ENCODE measurements at places on chromosomes 7 and 10.

- no peaks in the 10 kb centered on the region for H3K36me3 ChIP-seq
- H3K27ac ChIP-seq: no peak overlapping the region
- no peak for DNase-seq
These were observed 337.4 kb upstream of the PODXL start for GRCh38 chr7:131893631-131894340.

GRCh38 chr10:92146107-92146506 lies 144.8 kb downstream of the CPEB3 start:
- no peak overlapping the region for H3K27ac ChIP-seq
- H3K36me3 ChIP-seq: no peaks in the 10 kb centered on the region
- H3K27me3 ChIP-seq: no peaks in the 10 kb centered on the region
- H3K4me3 ChIP-seq: no peak overlapping the region

DNA sequence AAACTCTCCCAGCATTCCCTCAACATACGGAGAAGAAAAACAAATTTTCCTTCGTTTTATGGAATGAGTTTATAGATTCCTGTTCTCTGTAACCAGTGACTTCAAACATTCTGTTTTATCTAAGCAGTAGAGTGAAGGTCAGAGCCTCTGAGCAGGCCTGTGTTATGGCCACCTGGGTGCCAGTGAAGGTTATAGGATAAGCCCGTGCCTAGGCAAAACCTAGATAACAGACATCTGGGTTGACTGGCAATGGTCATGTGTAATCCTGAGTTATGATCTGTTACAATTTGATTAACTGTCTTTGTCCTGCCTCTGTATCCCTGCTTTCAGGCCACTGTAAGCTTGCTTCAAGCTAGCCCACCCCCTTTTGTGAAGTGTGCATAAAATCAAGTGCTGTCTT lies 8.3 kb downstream of the LSM5 start:
- H3K27ac ChIP-seq: no peak overlapping the region
- peaks cover 2% of the 10 kb centered on the region for H3K36me3 ChIP-seq
- H3K4me3 ChIP-seq: no peak overlapping the region
- no peaks in the 10 kb centered on the region for H3K4me1 ChIP-seq
- peak; percentile 24 for DNase-seq

- H3K27ac ChIP-seq: no peak overlapping the region
- no peaks in the 10 kb centered on the region for H3K36me3 ChIP-seq
- no peaks in the 10 kb centered on the region for H3K4me1 ChIP-seq
- H3K27me3 ChIP-seq: no peaks in the 10 kb centered on the region
- no peak for DNase-seq
- H3K4me3 ChIP-seq: no peak overlapping the region
These were observed 228.4 kb upstream of the INHBA start for GRCh38 chr7:41931263-41931646.

DNA sequence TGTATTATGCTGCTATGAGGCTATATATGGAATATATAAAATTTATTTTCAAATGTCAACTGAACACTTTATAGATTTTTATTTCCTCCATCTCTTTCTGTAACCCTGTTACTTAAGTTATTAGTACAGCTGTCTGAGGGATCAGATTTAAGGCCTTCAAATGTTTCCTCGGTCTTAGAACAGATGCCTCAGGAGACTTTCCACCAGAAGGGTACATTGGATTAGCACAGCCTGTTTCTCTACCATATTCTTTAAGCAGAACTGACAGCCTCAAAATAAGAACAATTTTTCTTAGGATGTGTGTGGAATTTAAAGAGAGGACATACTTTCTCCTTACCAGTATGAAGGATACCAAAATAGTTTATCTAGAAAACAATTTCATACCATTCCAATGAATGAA lies 53.0 kb upstream of the HGF start:
- H3K27ac ChIP-seq: no peak overlapping the region
- no peaks in the 10 kb centered on the region for H3K4me1 ChIP-seq
- H3K4me3 ChIP-seq: no peak overlapping the region
- DNase-seq: no peak
- H3K27me3 ChIP-seq: no peaks in the 10 kb centered on the region

GRCh38 chr7:128027485-128027980 lies 3.7 kb downstream of the LRRC4 start:
- peaks cover 16% of the 10 kb centered on the region for H3K27me3 ChIP-seq
- no peak overlapping the region for H3K27ac ChIP-seq
- no peaks in the 10 kb centered on the region for H3K36me3 ChIP-seq
- no peak overlapping the region for H3K4me3 ChIP-seq

DNA sequence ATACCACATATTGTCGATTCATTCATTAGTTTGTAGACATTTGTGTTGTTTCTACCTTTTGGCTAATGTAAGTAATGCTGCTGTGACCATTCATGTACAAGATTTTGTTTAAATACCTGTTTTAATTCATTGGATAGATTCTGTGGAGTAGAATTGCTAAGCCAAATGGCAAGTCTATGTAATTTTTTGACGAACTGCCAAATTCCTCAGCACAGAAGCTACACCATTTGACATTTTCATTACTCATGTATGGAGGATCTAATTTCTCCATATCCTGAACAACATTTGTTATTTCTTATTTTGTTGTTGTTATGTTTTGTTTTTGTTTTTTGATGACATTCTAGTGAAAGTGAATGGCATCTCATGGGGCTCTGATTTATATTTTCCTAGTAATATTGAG lies 1351.3 kb upstream of the SORCS1 start:
- H3K27me3 ChIP-seq: no peaks in the 10 kb centered on the region
- H3K4me3 ChIP-seq: no peak overlapping the region
- H3K27ac ChIP-seq: no peak overlapping the region
- H3K36me3 ChIP-seq: no peaks in the 10 kb centered on the region
- no peak for DNase-seq

- no peaks in the 10 kb centered on the region for H3K27me3 ChIP-seq
- H3K4me3 ChIP-seq: no peak overlapping the region
- no peaks in the 10 kb centered on the region for H3K36me3 ChIP-seq
- H3K27ac ChIP-seq: no peak overlapping the region
These were observed 102.0 kb downstream of the HTR5A start for GRCh38 chr7:155172141-155172540.

GRCh38 chr10:26197248-26197647 lies 19.3 kb upstream of the GAD2 start:
- DNase-seq: no peak
- no peak overlapping the region for H3K27ac ChIP-seq
- no peaks in the 10 kb centered on the region for H3K4me1 ChIP-seq
- H3K27me3 ChIP-seq: no peaks in the 10 kb centered on the region
- H3K36me3 ChIP-seq: no peaks in the 10 kb centered on the region

DNA sequence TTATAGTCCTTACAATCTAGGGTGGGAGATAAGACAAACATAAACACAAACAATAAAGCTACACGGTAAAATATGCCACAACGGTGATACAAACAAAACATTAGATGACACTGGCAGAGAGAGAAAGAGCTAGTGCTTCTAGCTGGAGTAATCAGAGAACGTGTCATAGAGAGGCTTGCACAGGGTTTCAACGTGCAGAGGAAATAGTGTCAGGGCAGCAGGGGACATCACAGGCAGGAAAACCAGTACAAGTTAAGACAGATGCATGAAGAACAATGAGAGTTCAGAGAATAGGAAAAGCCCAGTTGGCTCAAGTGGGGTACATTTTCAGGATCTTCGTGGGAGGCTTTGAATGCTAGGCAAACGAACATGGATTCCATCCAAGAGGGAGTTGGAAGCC lies 91.4 kb downstream of the ZNF438 start:
- H3K36me3 ChIP-seq: peaks cover 2% of the 10 kb centered on the region
- H3K27me3 ChIP-seq: no peaks in the 10 kb centered on the region
- H3K27ac ChIP-seq: no peak overlapping the region
- no peak for DNase-seq

DNA sequence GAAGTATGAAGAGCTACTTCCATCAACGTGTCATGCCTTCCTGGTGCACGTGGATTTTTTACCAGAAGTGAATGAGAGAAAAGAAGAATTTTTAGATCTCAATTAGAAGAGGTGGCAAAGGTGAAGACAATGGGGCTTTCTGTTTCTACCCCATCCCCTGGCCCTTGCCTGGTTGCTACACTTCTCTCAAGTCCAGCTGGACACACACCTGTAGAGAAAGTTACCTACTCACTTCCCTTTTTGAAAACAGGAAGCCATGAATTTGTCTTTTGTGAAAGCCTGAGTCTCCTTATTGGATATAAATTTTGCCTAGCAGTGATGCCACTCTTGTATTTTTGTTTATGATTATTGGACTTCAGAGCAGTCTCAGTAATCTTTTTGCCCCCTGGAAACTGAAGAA lies 142.9 kb upstream of the AKR1E2 start:
- H3K36me3 ChIP-seq: no peaks in the 10 kb centered on the region
- no peak for DNase-seq
- no peaks in the 10 kb centered on the region for H3K27me3 ChIP-seq
- H3K4me1 ChIP-seq: peaks cover 4% of the 10 kb centered on the region
- no peak overlapping the region for H3K27ac ChIP-seq
- H3K4me3 ChIP-seq: no peak overlapping the region

DNA sequence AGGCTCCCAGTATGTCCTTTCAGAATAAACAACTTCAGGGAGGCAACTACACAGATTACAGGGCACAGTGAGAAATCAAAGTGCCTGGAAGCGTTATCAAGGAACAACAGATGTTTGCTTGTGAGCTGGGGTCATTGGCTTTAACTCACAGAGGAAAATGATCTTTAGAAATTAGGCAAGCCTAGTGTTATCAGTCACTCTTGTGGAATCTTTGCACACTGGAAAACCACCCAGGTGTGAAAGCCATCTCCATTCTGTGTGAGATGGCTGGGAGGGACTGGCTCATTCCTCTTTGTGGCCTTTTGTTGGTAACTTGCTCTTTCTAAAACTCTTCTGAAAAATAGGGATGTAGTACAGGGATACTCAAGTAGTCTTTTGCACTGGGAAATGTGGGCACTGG lies 716.0 kb downstream of the XPNPEP1 start:
- no peaks in the 10 kb centered on the region for H3K27me3 ChIP-seq
- H3K4me1 ChIP-seq: no peaks in the 10 kb centered on the region
- no peak for DNase-seq
- no peak overlapping the region for H3K4me3 ChIP-seq
- no peaks in the 10 kb centered on the region for H3K36me3 ChIP-seq

DNA sequence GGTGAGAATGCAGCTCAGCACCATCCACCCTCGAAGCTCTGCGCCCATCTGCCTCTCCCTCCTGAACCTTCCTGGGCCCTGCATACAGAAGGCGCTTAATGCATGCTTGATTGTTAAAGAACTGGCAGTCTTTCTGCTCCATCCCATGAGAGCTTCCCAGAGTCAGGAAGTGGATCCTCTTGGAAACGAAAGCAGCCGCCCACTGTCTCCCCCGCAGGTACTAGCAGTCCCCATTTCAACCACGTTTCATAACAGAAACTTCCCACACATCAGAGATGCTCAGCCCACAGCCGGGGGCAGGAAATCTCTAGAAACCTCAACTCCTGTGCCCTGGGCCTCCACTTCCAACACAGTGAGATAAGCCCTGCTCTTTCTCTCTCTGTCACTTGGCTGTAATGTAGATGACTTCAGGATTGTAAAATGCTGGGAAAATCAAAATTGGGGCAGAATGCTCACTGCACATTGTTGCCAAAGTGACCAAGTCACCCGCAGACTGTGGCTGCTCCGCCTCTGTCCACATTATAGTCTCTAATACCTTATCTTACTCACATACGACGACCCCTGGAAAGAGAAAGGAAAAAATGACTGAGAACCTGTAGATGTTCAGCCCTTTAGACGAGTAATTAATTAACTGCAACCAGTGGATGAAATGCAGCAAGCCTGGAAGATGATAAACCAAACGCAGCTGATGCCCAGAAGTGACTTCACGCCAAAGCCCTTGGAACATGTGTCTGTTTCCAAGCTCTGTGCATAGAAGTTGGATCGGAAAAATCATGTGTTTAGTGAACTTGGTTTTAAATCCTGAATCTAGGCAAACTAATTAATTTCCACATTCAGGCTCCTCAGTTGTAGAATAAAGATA lies 28.5 kb downstream of the GSDME start:
- H3K4me3 ChIP-seq: no peak overlapping the region

DNA sequence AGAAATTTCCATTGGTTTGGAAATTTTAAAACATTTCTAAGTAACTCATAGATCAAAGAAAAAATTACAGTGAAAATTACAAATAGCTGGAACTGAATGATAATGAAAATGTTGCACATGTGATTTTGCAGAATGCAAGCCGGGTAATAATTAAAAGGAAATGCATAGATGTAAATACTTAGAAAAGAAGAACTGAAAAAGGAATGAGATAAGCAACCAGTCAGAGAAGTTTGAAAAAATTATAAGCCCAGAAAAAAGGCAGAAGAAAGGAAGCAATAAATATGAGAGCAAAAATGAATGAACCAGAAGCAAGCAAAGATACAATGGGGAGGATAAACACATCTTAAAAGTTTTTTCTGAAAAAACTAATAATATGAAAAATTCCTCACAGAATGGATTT lies 3.2 kb upstream of the TMEM273 start:
- H3K36me3 ChIP-seq: no peaks in the 10 kb centered on the region
- no peak overlapping the region for H3K4me3 ChIP-seq

DNA sequence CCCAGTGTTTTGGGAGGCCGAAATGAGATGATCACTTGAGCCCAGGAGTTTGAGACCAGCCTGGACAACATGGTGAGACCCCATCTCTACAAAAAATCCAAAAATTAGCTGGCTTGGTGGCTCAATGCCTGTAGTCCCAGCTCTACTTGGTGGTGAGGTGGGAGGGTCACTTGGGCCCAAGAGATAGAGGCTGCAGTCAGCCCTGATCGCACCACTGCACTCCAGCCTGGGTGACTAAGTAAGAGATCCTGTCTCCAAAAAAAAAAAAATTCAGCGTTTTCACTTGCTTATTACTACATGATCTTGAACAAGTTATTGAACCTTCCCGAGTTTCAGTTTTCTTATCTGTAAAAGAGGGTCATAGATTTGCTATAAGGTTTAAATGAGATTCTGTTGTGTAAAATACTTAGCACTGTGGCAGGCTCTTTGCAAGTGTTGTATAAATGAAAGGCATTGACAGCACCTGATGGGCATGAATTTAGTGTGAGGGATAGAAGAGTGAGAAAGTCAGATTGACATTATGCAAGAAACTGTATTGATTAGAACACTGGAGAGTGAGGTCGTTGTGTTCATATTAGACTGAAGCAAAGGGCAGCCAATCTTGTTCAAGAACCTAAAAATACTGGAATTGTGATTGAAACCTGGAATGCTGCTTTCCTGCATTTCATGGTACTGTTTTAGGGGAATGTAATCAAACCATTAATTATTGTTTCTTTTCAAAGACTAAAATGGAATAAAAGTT lies 136.8 kb downstream of the LCOR start:
- H3K36me3 ChIP-seq: no peaks in the 10 kb centered on the region
- H3K27ac ChIP-seq: no peak overlapping the region
- DNase-seq: no peak
- H3K27me3 ChIP-seq: no peaks in the 10 kb centered on the region
- H3K4me1 ChIP-seq: peaks cover 5% of the 10 kb centered on the region

DNA sequence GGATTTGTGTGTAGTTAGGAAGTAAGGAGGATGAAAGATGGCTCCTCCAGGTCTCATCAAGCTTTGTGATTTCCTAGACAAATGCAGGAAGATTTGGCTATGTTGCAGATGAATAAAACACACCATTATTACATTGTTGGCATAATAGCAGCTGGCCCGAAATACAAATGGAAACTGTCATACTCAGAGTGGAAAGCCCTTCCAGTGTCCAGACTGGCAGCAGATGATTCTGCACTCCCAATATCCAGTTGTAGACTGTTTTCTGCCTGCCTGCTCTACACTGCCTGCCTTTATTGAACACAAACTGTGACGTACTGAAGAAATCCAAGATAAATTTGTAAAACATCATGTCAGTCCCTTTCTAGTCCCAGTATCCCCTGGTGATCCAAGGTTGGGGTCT lies 99.7 kb upstream of the FZD1 start:
- H3K4me1 ChIP-seq: no peaks in the 10 kb centered on the region
- no peak for DNase-seq
- H3K27me3 ChIP-seq: no peaks in the 10 kb centered on the region
